Bronchial epithelial cell (primary cell): ENCODE measurements at places on chromosomes 5 and 9. TPM values are rescaled to one million over a fixed set of nuclear protein-coding genes. Genes with fewer than 3 reads are reported as not detected.

The NACC2 gene
- 7.6 and 14.0 TPM in 2 replicates for total RNA-seq

The APBB3 gene
- total RNA-seq, result 6.3 and 8.1 TPM in 2 replicates

The CCL21 gene
- not detected in 2 replicates for total RNA-seq

DNA sequence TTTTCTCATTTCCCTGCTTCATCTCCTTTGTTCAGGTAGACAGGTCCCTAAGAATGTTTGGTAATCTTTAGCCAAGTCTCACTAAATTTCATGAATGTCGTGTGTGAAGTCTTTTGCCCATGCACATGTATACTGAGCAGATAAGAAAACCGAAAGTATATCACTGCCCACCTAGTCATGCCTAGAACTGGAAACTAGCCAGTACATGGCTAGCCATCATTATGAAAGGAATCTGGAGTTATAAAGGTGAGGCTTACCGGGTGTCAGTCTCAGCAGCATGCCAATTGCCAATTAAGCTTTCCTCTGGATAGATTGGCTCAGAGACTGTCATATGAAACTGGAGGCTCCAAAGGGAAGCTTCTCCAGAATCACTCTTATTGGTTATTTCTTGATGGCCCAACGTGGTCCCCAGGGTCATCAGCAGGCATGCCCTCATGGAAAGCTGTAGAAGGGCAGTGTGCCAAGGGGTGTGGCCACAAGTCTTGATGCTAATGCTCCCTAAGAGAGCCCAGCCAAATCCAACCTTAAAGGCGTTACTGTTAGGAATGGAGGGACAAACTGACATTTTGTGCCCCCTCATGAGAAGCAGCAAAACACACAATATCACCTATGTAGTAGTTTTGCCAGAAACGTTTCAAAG, 307.3 kb upstream of the PIK3R1 start:
- no peak for DNase-seq

The MED10 gene
- 13.2 and 16.3 TPM in 2 replicates for total RNA-seq

- peak; percentile 3 for DNase-seq
These were observed 287.5 kb upstream of the IRX1 start for GRCh38 chr5:3307982-3308621.
